Right cardiac atrium (tissue), 5 donors: ENCODE measurements at places on chromosomes 1 and 21.

- DNase-seq, result no peak
Measured at GRCh38 chr1:221032637-221033280, 153.5 kb downstream of the HLX start.

- no peak for DNase-seq
Measured at GRCh38 chr1:1222575-1223225, 8.7 kb upstream of the TNFRSF4 start.

GRCh38 chr1:246587606-246588005 lies 21.4 kb downstream of the CNST start:
- DNase-seq, result no peak

- no peak for DNase-seq
Measured at GRCh38 chr1:24713176-24713575, 32.1 kb upstream of the CLIC4 start.

GRCh38 chr1:162135271-162135775 lies 65.8 kb downstream of the NOS1AP start:
- no peak for DNase-seq

DNA sequence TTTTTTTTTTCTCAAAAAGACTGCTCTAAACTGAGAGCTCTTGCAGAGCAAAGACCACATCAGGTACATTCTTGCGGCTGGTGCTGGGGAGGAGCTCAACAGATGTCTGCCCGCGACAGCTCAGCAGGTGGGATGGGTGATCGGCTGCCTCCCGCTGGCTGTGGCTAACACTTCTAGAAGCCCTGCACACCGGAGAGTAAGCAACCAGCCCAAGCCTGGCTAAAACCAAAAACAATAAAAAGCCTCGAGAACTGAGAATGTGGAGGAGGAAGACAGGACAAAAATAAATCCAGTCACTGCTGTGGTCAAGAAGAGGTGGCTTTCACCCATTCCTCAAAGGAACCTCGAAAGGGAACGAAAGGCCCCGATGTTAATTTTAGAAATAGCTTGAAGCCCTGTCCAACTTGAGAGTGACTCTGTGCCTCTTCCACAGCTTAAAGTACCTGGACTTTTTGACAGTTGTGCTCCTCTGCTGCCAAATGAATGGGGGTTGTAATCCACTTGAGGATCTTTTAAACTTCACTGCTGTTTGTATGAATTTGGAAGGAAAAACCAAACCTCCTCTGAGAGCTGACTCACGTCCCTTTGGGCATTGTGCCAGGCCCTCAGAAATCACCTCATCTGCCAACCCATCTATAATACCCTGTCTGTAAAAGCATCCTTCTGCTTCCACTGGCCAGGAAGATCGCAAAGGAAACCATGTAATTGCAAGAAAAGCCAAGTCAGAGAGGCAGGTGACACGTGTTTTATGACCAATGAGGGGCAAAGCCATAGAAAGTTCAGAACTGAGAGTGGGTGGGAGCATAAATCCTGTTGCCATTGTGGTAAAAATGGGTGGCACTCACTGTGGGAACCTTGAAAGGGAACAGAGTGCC lies 78.6 kb downstream of the KCNN3 start:
- peak; percentile 67 for DNase-seq

DNA sequence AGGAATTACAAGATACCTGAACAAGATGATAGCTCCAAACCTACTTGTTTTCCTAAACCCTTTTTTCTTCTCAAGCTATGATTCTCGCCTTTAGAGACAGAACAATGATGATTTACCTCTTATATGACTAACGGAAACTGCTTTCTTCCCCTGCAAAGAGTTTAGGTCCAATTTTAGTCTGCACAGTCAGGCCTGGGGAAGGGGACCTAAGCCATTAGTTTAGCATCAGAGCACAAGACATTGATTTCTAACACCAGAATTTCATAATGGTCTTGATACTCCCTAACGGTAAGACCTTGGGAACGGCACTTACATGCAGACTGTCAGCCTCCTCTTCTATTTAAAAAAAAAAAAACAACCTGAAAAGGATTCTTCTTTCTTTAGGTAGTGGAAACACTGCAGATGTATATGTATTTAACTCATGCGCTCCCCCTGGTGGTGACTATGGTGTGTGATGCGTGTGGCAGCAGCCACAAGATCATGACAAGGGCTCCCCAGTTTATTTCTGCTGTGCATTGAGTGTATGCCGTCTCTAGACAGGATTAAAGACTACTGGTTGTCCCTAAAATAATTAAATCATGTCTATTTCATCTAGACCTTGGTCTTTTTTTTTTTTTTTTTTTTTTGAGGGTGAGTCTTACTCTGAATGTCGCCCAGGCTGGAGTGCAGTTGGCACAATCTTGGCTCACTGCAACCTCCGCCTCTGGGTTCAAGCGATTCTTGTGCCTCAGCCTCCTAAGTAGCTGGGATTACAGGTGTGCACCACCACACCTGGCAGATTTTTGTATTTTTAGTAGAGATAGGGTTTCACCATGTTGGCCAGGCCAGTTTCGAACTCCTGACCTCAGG lies 37.3 kb upstream of the TMEM222 start:
- DNase-seq, result peak; percentile 85

GRCh38 chr1:168112673-168113305 lies 23.9 kb downstream of the GPR161 start:
- peak; percentile 73 for DNase-seq

DNA sequence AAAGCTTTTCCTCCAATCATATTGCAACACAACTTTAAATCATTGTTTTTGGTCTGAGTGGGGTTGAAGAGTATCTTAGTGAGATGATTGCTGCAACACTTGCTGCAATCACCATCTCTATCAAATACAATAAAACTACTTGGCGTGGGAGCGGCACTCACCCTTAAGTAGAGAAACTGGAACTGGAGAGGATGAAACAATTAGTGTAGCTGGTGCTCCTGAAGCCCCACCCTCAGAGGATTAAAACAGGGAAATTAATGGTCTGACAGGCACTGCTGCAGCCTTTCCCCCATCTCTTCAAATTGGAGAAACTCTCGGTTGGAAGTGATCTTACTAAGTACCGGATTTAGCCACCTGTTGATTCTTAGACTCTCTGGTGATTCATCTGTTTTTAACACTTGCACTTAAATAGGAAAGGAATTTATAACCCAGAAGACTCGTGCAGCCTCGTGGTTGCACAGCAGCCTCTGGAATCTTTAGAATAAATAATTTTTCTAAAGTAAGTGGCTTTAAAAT lies 80.5 kb upstream of the KIF26B start:
- no peak for DNase-seq

DNA sequence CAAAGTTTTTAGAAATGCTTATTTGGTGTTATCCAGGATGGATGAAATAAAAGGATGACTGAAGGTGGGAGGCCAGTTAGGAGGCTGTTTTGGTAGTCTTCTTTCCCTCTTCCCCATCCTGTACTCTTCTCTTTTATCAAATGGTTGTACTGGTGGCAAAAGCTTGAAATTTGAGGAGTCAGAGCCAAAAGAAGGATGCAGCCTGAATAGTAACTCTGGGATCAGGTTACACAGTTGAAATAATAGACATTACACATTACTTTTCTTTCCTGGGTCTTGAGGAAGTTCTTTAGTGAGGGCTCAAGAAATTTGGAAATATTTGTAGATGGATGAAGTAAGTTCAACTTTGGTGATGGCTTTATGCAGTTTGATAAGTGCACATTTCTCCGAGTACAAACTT lies 108.6 kb downstream of the GPR52 start:
- no peak for DNase-seq

GRCh38 chr1:217133958-217134856 lies 411.0 kb upstream of the ESRRG start:
- peak; percentile 46 for DNase-seq

DNA sequence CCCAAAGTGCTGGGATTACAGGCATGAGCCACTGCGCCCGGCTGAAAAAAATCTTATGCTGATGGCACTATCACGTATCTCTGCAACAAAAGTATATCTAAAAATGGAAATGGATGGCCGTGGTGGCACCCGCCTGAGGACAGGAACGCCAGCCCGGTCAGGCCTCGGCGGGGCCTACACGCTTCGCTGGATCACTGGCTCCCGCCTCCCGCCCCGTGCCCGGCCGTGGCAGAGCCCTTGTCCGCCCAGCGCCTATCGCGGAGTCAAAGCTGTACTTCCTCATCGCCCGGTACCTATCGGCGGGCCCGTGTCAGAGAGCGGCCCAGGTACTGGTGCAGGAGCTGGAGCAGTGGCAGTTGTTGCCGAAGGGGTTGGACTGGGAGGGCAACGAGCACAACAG lies 28.8 kb upstream of the PDPN start:
- DNase-seq, result no peak

DNA sequence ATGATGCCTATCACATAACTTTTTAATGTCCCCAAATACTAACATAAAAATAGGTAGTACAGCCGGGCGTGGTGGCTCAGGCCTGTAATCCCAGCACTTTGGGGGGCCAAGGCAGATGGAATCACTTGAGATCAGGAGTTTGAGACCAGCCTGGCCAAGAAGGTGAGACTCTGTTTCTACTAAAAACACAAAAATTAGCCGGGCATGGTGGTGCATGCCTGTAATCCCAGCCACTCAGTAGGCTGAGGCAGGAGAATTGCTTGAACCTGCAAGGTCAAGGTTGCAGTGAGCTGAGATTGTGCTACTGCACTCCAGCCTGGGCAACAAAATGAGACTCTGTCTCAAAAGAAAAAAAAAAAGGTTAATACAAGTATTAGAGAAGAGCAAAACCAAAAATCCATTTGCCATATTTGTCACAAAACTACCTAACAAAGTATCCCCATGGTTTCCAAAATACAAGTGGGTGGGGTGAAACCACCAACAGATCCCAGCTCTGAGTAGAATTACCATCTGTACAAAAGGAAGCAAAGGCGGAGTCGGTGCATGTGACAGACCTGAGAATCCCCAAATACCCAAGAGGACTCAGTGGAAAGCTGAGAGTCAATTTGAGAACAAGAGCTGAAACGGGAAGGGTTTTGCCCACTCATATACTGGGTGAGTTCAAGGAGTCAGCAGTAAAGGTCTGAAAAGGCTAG lies 113.2 kb downstream of the TOMM20 start:
- DNase-seq, result no peak

DNA sequence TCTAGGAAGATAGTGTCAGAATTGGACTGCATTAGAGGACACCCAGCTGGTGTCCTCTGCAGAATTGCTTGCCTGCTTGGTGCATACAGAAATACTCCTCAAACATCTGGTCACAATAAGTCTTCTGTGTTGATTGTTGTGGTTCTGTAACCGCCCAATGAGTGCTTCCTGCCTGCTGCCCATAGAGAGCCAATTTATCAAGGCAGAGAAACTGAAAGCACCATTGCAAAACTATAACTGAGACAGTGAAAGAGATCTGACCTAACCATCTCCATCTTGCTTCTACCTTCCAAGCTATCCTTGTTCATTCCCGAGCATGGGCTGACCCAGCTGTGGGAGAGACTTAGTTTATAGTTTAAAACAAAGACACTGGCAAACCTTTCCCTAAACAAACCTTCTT lies 462.4 kb upstream of the RGS18 start:
- no peak for DNase-seq

- no peak for DNase-seq
Measured at GRCh38 chr21:40244981-40245380, 377.7 kb downstream of the PCP4 start.

DNA sequence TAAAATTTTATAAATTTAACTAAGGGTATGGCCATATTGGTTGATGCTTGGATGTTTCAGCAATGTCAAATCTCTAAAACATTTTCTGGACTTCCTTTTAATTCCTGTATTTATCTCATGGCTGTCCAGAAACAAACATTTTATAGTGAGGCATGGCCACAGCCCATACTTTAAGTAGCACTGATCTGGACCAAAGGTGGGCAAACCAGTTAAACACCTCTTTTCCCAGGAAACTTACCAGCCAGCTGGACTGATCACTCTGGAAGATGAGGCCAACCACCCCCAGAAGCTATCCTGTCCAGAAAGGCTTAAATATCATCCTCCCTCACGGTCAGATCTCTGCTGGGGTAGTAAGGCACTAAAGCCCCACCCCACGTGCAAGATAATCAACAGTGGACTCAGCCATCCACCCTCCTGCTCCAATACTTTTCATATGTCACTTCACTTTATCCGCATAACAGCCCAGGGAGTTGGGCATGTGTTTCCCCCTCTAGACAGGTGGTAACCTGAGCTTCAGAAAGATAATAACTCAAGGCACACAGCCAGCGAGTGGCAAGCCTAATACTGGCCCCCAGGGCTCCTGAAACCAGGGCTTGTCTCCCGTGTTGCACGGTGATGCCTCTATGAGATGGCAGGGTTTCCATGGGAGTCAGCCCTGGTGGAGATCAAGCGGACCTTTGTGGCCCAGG lies 120.5 kb upstream of the NGF start:
- DNase-seq, result no peak

- no peak for DNase-seq
Measured at GRCh38 chr1:193260056-193260745, 73.8 kb upstream of the B3GALT2 start.
